ENCODE measurements at places on chromosomes 6 and 20. TPM values are rescaled to one million over a fixed set of nuclear protein-coding genes. Genes with fewer than 3 reads are reported as not detected.

The ORC3 gene
- 21.4 TPM for total RNA-seq

- DNase-seq = no peak
Observed at GRCh38 chr20:45230631-45231030, 9.5 kb downstream of the SEMG2 start.

DNA sequence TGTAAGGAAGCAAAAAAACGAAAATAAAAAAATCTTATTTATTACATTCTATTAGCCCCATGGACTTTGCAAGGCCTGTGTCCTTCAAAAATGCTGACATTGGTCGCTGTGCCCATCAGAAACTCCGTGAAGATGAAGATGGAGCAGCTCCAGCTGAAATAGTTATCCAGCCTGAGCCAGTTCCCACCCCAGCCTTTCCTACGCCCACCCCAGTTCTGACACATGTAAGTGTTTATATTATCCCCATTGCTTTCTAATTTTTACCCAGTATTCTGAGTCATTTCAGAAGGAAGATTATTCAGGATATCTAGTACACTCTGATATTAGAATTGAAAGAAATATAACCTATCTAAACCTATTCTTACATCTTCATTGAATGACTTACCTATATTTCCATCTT lies 217.7 kb downstream of the ARHGAP18 start:
- DNase-seq = no peak

DNA sequence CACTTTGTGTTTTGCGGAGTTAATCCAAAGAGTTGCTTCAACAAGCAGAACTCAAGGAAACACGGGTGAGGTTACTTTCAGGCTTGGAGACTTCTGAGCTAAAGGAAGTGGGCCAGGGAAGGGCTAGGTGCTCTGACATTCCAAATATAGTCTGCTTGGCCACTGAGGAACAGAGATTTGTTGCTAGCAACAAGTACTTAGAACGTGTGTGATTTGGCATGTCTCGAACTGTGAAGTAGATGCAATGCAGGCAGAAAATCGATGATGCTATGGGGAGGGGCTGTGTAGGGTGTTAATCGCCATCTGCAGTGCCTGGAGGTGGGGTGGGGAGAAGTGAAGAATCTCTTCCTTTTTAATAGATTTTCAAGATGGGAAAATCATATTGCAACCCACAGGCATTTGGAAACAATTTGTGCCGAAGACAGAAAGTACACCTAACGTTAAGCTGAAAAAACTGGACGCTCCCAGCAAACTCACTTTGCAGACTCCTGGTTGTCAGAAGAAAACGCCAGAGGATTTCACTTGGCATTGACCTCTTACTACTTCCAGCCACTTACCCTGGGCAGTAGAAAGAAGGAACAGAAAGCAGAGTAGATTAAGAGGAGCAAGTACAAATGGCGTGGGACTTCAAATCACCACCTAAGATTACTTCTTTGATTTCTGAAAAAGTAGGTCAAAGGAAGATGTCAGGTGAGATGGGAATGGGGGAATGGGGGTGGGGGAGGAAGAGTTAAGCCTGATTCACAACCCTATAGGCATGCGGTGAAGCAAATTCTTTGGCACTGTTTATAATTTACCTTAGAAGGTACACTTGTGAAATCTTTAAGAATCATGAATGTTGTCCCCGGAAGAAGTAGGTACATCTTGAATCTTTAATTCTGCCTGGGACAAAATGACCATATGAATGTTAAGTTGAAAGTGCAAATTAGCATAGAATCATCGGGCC lies 314.1 kb downstream of the CD83 start:
- no peak for DNase-seq

- DNase-seq = no peak
Observed at GRCh38 chr20:24954151-24954550, 5.1 kb downstream of the CST7 start.

The C20orf141 gene
- total RNA-seq = not detected

The PPP1R3G gene
- 16.4 TPM for total RNA-seq

DNA sequence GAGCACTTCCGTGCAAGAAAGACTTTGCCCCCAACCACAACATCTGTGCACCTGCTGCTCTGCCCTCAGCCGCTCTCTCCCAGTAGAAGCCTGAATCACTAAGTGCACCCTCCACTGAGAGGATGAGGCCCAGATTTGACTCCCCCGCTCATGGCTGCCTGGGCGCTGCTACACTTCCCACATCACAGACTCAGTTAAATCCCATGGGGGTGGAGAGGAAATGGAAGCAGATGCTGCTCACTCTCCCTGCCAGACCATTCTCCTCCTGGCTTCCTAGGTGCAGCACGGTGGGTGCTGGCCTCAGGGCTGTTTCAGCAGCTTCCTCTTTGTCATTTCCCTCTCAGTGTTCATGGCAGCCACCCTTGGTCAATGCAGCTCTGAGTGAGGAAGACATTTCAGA lies 4.8 kb downstream of the CST5 start:
- no peak for DNase-seq

The RSPH9 gene
- total RNA-seq = 0.12 TPM
